ENCODE measurements at places on chromosomes 7 and 10.

DNA sequence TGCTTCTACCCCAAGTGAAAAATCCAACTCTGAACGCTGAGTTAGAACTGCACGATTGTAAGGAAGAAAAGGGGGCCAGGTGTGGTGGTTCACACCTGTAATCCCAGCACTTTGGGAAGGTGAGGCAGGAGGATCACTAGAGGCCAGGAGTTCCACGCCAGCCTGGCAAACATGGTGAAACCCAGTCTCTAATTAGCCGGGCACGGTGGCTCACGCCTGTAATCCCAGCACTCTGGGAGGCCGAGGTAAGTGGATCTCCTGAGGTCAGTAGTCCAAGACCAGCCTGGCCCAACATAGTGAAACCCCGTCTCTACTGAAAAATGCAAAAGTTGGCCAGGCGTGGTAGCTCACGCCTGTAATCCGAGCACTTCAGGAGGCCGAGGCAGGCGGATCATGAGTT lies 9.0 kb downstream of the GUSB start:
- no peak for DNase-seq

DNA sequence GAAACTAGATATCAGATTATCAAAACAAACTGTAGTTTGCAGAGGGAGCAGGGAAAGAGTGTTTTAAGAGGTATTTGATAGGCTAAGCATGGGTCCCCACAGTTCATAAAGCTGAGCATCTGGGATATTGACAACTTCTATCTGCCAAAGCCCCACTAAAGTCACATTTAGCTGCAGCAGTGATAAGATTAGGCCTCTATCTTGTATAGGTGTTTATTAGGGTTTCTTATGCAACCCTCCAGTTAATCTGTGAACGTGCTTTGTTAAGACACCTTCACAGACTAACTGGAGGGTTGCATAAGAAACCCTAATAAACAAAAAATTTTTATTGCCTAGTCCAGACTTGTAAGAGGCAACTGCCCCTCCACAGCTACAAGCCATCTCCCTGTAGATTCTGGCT lies 78.0 kb downstream of the CYP51A1 start:
- no peak for DNase-seq

DNA sequence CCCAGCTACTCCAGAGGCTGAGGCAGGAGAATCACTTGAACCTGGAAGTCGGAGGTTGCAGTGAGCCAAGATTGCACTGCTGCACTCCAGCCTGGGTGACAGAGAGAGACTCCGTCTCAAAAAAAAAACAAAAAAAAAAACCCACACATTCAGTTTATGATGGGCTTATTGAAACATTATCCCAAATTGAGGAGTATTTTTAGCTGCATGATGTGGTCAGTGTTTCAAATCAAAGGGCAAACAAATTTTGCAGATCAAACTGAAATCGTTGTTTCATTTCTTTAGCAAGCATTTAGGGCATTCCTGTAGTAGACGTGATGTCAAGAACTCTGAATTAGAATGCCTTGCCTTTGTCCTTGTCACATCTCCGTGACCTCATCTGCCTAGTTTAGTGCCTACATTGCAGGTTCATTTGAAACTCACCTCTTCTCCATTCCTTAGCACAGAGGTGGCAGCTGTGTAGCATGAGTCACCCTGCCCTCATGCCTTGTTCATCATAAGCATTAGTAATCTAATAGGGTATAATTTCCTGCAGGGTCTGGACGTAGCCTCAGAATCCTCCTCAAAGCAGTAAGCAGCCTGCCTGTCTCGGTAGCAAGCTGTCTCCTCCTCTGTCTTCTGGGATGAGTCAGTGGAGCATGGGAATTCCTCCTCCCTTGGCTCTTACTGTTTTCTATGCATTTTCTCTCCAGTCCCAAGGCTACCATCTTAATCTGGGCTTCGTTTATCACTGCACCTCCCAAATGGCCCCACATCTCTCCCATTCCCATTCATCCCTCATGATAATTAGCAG lies 73.8 kb downstream of the CUL1 start:
- DNase-seq = peak; percentile 81

DNA sequence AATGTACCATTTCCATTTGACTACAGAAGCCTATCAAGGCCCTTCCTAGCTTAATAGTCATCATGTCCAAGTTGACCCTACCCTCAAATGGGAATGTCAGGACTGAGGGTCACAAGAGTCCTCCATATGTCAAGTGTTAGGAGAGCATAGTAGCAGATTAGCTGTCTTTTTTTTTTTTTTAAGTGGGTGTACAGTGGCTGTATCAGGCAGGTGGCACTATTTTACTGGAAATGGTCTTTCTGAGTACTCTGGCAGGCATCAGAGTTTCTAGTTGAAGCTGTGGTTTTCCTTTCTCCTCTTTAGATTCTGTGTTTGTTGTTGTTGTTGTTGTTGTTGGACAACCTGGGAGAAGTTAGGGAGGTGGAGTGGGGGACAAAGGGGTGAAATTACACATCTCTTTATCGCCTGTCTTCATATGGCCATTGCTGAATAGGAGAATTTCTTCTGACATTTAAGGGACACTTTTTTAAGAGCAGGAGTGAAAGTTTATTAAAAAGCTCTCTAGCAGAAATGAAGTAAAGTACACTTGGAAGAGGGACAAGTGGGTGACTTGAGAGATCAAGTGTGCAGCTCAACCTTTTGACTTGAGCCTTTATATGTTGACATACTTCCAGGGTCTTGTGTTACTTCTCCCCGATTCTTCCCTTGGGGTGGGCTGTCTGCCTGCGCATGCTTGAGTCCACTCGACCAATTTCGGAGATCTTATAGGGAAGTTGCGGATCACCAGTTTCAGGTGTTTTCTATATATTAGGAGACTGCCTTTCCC lies 104.1 kb upstream of the FOXP2 start:
- DNase-seq = no peak

- DNase-seq = peak; percentile 64
These were observed 37.0 kb upstream of the IL15RA start for GRCh38 chr10:6014241-6014761.

DNA sequence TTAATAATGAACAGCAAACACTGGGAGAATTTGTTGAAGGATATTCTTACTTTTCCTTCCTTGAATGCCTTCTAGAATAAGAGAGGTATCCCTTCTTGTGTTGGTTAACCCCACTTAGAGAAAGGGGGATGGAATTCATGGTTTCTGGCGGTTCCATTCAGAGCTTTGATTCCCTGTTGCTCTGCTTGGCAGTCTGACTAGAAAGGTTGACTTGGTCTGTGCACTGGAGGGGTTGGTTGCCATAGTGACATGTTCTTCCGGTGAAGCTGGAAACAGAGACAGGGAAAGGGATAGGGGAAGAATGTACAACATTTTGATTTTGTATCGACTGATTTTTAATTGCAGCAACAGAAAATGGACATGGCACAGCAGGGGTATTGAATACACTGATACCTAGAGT lies 2.5 kb downstream of the TMEM178B start:
- no peak for DNase-seq

DNA sequence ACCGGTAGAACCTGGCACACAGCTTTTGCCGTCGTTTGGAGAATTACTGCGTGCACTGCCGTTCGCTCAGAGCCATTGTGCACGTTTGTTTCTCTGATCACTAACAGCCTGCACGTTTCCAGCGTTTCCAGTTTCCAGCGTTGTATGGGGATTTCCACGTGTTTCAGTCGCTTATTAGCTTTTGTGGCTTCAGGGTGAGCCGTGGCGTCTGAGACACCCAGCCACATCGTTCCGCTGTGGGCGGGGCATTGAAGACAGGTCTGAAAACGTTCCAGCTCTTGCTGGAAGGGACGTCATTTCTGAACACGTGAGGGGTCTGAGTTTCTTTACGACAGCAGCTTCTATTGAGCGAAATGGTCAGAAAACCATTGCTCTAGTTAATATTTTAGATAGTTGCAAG lies 164.8 kb downstream of the DNAJB6 start:
- DNase-seq = no peak

GRCh38 chr7:44072364-44073231 lies 7.2 kb upstream of the PGAM2 start:
- DNase-seq = peak; percentile 96

DNA sequence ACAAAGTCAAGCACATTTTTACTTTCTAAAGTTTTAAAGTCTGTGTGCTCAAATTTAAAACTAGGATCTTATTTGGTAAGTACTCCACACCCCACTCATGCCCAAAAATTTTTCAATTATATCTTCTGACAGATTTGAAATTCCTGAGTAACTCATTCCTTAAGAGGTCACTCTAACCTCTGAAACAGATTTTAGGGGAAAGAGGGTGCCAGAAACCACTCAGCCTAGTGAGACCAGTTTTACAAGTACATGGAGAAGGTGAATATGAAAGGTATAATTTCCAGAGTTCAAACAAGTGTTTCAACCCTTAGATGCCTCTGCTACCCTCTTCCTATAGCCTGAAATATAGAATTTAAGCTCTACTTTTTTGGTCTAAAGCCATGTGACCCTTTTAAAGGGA lies 79.2 kb downstream of the C7orf25 start:
- no peak for DNase-seq

- no peak for DNase-seq
These were observed 36.6 kb downstream of the CD36 start for GRCh38 chr7:80675090-80675489.

DNA sequence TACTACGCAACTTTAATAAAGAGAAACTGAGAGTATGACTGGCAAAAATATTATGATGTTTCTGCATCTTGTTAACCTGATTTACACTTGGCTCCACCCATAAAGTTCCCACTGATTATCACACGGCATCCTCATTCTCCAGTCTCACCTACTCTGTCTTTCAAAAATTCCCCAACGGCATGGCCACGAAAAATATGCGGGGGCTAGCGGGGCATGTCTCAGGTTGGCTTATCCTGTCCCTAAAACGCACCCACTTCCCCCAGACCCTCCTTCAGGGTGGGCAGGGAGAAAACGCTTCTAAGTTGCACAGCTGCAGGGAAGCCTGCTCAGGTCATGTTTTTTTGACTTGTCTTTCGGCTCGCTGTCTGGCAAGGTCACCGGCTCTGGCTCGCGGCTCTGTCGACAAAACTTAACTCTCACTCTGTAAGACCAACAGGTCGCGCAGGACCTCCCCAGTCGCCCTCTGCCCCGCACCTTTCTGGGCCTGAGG lies 3.8 kb downstream of the CDK6 start:
- no peak for DNase-seq

DNA sequence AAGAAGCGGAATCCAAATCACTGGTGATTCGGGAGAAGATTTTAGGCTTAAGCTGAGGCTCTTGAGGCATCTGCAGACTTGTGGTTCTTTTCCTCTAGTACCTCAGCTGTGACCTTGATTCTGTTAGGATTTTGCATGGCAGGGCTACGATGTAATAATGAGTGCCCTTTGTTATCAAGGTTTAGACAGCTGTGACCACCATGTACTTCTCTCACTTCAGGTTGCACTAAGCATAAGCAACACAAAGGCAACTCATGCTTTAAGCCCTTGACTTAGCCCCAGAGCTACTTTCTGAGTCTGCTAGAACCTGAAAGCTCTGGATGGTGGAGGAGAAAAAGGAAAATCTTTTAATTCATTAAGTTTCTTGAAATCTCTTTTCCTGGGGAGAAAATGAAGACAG lies 1052.3 kb upstream of the PHF14 start:
- no peak for DNase-seq

DNA sequence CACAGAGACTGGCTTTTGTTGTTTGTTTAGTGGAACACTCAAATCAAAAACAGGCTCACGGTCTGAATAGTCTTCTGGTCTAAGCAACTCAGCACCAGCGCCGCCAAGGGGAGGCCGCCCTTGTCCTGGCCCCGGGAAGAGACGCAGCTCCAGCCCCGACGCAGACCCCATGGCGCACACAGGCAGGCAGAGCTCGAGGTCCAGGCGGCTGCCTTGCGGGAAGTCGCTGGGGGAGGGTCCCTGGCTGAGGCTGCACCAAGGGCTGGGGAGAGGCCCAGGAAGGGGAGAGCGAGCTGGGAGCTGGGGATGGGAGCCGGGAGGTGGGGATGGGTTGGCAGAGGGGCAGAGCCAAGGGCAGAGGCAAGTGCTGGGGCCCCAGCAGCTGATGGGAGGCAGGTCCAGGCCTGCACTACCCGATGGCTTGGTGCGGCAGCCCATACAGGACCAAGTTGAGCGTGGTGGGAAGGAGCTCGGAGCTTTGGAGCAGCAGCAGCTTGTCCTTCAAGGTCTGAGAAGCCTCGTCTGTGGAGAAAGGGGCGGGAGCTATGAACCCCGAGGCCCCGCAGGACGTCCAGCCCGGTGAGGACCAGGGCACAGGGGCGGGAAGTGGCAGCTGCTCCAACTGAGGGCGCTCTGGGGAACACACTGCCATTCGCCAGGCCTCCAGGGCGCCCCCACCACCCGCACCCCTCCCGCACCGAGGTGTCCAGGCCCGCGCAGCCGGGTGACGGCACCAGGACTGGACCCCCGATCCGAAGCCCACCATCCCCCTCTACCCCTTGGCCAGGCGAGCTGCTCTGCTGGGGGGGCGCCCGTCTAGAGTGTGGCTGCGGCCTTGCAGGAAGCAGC lies 22.7 kb upstream of the NKX6-2 start:
- no peak for DNase-seq

DNA sequence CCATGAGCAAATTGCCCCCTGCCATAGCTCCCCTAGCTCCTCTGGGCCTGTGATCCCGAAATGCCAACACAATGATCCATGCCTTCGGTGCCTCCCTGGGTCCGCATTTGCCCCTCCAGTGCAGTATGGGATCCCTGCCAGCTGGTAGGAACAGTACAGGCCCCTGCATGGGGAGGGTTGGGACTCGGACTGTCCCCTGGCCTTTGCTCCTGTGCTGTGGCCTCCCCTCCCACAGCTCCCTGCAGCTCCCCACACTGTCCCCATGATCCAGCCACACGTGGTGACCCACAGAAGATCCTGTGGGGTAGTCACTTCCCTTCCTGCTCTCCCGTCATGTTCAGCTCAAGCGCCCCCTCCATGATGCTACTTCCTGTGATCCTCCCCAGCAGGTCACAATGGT lies 140.3 kb downstream of the MAPK8 start:
- DNase-seq = no peak

GRCh38 chr7:43037531-43037930 lies 74.9 kb upstream of the HECW1 start:
- no peak for DNase-seq

GRCh38 chr7:45920502-45921380 lies at the start of gene IGFBP3:
Gene IGFBP3, minus strand, starts transcription at chr7:45921272. Its CDS starts 132 bp downstream, at chr7:45921140.
- DNase-seq = peak; percentile 43

- DNase-seq = no peak
These were observed 235.9 kb downstream of the FOXP2 start for GRCh38 chr7:114650491-114650890.

DNA sequence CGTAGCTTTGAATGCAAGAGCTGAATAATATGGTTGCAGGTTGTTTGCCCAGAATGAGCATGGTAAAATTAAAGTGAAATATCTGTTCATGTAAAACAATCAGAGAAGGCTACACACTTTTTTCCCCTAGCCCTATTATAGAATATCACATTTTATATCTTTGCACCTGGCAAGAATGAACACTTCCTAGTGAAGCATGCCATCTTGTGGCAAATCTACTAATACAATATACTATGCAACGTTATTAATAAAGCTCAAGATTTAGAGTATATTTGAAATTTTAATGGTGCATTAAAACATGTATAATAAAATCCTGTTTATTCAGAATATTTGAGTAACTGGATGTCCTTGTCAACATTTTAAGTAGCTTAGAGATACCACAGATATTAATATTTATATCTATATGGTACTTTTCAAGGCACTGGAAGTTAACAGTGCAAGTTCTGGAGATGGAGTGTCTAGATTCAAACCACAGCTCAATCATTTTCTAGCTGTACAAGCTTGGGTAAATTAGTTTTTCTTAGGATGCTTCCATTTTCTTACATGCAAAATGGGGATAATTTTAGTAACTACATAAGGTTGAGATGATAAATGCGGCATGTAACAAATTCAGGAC lies 643.1 kb upstream of the SEMA3D start:
- DNase-seq = peak; percentile 12
